ENCODE measurements at places on chromosomes 12 and 14.

- no peak for DNase-seq
Measured at GRCh38 chr12:53060064-53060720, 10.3 kb downstream of the TNS2 start.

DNA sequence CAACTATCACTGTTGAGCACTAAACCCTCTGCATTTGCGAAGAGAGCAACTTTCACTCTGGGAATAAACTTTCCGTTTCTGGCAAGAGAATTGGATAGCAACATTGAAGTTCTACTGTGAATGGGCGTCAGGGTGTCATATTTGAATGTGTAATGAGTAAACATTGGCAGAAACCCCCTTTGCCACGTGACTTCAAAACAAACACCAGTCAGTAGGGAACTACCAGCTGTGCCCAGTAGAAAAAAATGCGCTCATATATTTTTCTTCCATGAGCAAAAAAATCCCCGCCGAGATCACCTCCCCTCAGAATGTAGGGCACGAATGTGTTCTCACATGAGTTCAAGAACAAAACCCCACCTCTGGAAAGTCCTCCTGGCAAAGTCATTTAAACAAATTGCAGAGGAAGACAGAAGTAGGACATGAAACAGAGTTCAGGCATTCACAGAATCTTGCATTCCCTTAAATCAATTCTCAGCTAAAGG, 80.6 kb downstream of the BTG1 start:
- DNase-seq: no peak

- no peak for DNase-seq
Measured at GRCh38 chr12:17592472-17592871, 497.5 kb downstream of the RERGL start.

- DNase-seq: no peak
Measured at GRCh38 chr14:99744199-99744872, 48.9 kb upstream of the EML1 start.

- DNase-seq: peak; percentile 54
Measured at GRCh38 chr12:85468356-85469157, 188.5 kb downstream of the ALX1 start.

- no peak for DNase-seq
Measured at GRCh38 chr14:92724516-92725340, 23.7 kb downstream of the LGMN start.

DNA sequence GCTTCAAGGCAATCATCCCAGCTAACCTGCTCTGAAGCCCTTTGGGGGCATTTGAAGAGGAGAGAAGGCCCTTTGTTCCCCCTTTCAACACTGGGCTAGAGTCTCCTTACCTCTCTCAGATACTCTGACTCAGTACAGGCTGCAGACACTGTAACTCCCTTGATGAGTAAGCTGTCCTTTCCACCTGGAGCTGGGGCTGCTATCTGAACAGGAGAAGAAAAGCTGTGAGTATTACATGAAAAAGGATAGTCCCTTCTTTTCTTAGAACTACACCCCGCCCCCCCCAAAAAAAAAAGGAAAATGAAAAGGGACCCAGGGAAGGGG, 186.6 kb upstream of the PLEKHG7 start:
- DNase-seq: no peak

GRCh38 chr14:21136024-21136423, 19.8 kb downstream of the OR5AU1 start:
- DNase-seq: peak; percentile 42

DNA sequence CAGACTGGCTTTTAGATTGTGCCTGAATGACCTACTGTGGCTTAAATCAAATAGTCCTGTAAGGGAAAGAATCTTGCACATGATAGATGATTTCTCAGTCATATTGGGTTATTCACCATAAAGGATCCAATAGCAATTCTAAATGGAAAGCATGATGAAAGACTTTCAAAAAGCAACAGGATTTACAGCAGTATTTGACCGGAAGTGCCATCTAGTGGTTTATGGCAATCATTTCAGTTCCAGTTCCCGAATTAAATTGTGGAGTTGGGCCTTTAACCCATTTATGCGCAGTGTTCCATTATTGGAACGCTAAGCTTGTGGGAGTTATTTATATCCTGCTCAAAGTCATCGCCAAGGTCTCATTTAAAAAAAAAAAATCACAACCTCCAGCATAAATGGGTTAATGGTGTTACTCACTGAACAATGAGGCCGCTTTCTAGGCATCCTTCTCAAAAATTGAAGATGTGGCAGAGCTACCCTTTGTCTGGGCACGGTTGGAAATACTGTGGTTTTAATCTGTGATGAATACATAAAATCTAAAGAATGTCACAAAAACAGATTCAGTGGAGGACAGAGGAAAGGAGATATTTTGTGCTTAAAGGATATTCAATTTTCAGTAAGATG, 60.8 kb upstream of the REP15 start:
- peak; percentile 23 for DNase-seq

GRCh38 chr12:26658991-26659390, 174.0 kb downstream of the ITPR2 start:
- DNase-seq: no peak

DNA sequence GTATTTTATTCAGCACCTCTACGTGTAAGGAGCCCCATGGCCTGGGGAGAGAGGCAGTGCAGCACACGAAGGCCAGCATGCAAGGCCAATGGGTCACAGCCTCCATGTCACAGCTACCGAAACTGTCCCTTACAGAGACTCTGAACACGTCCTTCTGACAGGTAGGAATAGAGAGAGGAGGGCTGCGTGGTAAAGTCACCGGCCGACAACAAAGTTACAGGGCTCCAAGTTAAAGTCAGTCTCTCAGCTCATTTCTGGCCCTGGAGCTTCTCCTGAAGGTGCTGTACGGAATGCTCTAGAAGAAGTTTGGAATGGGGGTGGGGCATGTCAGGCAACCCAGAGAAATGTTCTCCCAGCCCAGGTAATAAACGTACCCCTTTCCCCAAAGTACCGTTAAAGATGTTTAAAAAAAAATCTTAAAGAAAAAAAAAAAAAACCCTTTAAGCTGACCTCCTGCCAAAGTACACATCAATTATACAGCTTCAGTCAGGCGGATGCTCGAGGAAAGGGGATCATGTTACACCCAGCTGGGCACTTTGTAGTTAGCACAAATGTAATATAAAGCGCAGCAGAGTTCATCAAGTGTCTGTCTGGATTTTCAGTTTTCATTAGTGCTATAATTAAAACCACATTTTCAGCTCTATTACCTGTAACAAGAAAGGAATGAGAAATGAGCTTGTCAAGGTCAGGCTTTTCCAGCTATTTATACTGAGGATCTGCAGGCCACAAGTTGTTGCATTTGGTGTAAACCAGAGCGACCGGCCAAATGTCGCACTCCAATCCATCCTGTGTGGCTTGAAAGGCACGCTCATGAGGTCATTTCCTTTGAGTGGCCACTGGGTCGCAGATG, 53.3 kb upstream of the CDKN3 start:
- no peak for DNase-seq

DNA sequence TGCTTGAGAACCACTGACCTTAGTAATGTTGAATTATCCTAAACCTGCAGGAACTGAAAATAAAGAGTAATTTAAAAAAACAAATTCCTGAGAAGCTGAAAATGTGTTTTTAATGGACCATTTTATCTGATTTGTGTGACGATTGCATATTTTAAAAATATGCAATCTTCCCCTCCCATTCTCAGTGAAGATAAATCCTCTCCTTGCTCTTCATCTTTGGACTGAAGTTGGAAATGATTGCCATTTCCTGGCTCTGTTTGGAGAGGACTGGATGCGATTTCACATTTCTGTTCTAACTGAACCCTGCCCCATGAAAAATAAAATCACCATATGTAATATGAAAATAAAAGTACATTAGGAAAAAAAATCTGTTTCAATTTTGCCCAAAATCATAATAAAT, 216.3 kb downstream of the SLC6A15 start:
- no peak for DNase-seq

GRCh38 chr14:65297744-65298143, 114.8 kb upstream of the FUT8 start:
- no peak for DNase-seq

DNA sequence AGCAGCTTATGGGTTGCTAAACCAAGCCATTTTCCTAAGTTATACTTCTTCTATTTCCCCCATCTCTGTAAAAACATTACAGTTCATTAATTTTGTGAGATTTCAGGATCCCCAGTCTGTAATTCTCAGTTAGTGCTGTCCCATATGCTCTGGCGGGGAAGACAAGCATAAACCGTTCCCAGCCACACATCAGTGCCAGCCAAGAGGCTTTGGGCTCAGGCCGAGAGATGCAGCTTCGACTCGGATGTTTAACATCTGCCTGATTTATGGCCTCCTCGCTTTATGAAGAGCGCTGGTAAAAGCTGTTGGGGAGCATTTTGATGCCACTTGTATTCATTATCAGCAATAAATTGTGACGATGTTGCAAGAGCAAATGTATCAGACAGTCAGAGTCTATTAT, 349.1 kb upstream of the CCDC196 start:
- no peak for DNase-seq

GRCh38 chr12:32039347-32039746, 67.3 kb upstream of the BICD1 start:
- DNase-seq: no peak

GRCh38 chr12:53207042-53207441, at the start of gene ITGB7:
TSS of gene ITGB7 (minus strand) at chr12:53207251. CDS start at chr12:53200443, 6,808 bp downstream.
- DNase-seq: no peak

- DNase-seq: no peak
Measured at GRCh38 chr14:39974036-39974435, 541.8 kb upstream of the FBXO33 start.

DNA sequence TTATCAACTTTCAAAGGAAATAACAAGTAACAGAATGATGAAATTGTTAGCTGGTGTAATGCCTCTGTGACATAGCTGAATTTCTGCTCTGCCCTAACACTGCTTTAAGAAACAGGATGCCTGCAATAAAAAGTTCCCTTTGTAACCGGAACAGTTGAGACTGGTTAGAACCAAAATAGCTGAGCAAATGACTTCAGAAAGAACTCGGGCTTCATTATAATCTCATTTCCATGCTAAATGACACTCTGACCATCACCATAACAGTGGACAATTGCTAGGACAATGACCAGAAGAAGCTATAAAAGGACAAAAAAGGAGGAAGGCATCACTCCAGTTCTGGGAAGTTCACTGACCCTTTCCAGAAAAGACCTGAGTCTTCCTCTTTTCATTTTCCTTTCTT, 23.5 kb upstream of the PYGL start:
- DNase-seq: no peak

- DNase-seq: no peak
Measured at GRCh38 chr12:7059780-7060179, 738 bp upstream of the C1S start.

DNA sequence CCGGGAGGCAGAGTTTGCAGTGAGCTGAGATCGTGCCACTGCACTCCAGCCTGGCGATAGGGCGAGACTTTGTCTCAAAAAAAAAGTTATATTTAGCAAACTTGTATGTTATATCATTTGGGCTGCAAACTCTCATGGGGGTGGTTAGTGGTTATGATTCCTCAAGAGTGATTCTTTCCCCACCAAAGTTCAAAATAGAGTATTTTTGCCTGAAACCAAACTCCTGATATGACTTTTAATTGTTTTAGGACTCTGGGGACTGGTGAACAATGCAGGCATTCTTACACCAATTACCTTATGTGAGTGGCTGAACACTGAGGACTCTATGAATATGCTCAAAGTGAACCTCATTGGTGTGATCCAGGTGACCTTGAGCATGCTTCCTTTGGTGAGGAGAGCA, 18.6 kb downstream of the HSD17B6 start:
- DNase-seq: no peak

GRCh38 chr14:72996916-72997315, 30.0 kb downstream of the ZFYVE1 start:
- DNase-seq: no peak

DNA sequence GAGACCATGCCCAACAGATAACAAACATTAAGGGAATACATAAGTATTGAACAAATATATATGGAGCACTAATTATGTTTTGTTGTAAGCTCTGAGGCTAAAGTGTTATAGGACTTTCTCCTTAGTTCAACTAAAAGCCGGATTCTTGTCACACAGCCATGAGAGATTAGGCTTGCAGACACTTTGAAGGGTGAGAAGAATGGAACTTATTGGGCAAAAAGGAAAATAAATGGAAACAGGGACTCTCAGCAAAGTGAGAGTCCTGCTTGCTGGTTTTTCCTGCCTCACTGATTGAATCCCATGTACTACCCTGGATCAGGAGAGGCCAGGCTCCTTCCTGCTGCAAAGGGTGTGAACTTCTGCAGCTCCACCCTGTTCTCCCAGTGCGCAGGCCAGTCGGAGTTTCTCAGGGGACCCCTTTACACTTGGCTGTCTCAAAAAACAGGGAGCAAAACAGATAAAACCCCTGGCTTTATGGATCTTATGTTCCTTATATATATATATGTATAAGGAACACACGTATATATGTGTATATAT, 77.1 kb upstream of the FUT8 start:
- DNase-seq: no peak

DNA sequence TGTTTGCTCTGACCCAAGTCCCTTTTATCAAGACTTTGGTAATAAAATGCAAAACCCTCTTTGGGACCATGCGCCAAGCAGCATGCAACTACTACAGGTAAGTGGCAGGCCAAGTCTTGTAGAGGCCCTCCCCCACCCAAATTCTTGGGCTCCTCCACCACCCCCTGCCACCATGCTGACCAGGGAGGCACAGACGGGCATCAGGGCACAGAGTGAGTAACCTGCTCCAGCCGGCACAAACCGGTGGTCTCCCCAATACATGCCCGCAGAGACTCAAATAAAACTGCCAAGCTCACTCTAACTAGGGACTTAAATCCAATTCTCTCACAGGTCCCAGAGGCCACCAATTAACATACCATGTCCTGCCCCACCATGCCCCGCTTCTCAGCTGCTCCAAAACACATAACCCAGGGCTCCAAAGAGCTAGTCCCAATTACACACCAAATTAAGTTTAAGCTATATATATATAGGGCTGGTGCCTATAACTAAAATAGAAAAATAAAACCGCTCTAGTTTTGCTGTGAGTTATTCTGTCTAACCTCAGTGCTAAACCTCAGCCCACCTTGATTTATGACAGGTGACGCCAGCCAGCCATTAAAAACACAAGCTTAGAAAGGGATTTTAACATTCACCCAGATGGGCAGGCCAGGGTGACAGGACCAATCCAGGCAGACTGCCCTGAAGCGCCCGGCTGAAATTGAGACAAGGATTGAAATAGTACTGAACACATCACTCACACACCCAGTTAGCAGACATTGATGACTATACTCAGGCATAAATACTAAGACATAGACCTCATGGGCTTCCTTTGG, 81.0 kb downstream of the CLMN start:
- DNase-seq: no peak

GRCh38 chr12:113271466-113271852, 50.2 kb downstream of the TPCN1 start:
- DNase-seq: no peak
